ENCODE measurements at places on chromosomes 16 and 17.

DNA sequence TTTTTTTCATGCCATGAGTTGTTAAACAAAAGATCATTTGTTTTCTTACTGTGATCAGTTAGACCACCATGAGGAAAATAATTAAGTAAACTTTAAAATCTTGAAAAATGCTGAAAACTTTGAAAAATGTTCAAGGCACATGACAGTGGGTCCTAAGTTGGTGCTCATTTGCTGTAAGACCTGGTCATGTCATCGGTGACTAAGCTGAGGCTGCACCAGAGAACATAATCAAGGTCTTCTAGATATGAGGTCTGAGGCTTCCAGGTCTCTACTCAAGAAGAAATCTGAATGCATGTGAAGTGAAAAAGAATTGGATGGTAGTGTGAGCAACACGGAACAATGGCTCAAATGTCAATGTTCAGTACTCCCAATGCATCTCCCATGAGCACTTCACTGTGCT, 87.6 kb downstream of the CFDP1 start:
- DNase-seq, result no peak

- no peak for DNase-seq
Measured at GRCh38 chr16:64617836-64618476, 503.9 kb downstream of the CDH11 start.

GRCh38 chr17:58121925-58122324, 26.3 kb upstream of the OR4D1 start:
- DNase-seq, result peak; percentile 79

DNA sequence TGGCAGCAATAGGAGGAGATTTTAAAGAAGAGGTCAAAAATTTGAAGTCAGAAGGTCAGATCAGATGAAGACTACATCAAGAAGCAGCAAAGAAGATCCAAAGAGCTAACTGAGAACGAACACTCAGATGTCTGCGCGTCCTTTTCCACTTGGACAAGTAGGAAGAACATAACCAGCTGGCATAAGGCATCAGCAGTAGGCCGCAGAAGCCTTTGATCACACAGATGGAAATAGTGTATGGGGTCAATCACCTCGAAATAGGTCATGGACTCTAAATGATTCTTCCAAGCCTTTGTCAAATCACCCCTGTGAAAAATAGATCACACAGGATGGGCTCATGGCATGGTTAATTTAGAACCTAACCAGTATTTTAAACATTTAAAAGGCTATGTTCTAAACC, 56.4 kb upstream of the TOM1L1 start:
- DNase-seq, result no peak

GRCh38 chr16:78930561-78930960, 670.0 kb downstream of the MAF start:
- no peak for DNase-seq

- DNase-seq, result no peak
Measured at GRCh38 chr17:37413875-37414519, 7.3 kb downstream of the TADA2A start.

DNA sequence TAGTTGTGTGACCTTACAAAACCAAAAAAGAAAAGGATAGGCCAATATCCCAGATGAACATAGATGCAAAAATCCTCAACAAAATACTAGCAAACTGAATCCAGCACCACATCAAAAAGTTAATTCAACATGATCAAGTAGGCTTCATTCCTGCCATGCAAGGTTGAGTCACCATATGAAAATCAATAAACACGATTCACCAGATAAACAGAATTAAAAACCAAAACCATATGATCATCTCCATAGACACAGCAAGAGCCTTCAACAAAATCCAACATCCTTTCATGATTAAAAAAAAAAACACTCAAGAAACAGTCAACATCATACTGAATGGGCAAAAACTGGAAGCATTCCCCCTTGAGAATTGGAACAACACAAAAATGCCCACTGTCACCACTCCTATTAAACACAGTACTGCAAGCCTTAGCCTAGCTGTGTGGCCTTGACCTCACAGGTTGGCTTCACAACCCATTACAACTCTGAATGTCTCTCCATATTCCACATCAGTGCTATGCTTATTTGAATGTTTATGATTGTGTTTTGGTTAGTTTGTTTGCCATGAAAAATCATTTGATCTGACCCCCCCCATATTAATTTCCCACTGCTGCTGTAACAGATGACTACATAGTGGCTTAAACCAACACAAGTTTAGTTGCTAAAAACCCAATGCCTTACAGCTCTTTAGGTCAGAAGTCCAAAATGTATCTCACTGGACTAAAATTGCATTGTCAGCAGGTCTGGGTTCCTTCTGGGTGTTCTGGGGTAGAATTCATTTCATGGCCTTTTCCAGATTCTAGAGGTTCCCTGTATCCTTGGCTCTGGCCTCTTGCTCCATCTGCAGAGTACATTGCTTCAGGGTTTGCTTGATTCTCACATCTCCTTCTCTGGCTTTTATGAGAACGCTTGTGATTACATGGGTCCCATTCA, 257.1 kb upstream of the DYNLRB2 start:
- no peak for DNase-seq

DNA sequence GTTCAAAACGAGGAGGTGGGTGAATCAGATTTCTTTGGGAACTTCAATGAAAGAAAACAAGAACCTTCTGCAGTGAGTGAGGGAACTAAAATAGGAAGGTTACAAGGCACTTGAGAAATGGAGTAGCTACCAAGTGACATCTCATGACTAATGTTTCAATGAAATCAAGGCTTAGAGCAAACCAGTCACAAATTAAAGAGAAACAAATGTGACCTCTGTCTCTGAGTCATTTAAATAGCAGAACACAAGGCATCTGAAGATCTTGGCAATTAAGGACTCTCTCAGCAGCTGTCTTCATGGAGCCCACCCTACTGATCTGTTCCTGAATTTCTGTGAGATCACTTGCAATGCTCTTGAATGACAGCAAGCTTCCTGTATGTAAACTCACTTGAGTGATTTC, 109.5 kb downstream of the CDH11 start:
- no peak for DNase-seq

- DNase-seq, result peak; percentile 98
Measured at GRCh38 chr17:7833795-7834541, at the start of gene KDM6B. Gene KDM6B (plus strand): TSS chr17:7834217. CDS start chr17:7845555, 11,338 bp downstream.

- DNase-seq, result no peak
Measured at GRCh38 chr16:75379911-75380847, 53.1 kb downstream of the CFDP1 start.

GRCh38 chr16:19696328-19696727, 21.7 kb downstream of the KNOP1 start:
- no peak for DNase-seq

DNA sequence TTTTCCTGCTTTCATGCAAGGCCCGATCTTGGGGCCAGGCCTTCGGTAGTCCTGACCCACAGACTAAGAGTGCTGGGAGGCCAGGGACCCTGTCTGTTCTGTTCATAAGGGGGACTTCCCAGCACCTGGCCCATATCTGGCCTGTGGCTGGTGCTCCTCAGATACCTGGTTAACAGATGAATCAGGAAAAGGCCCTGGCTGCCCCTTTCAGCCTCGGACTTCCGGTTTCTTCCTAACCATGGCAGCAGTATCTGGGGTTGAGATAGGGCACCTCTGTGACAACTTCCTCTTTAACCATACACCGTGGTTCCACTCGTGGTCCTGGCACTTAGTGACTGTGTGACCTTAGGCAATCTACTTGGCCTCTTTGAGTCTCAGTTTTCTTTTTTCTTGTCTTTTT, 18.4 kb downstream of the PLCG2 start:
- no peak for DNase-seq

- DNase-seq, result peak; percentile 96
Measured at GRCh38 chr17:16407911-16408588, 7.3 kb upstream of the TRPV2 start.

GRCh38 chr17:52156576-52157570, 1.6 kb downstream of the CA10 start:
- no peak for DNase-seq

GRCh38 chr17:2958706-2959222, 104.6 kb downstream of the OR1D5 start:
- DNase-seq, result peak; percentile 30

- peak; percentile 34 for DNase-seq
Measured at GRCh38 chr16:6125483-6126259, 1028.1 kb upstream of the EEF2KMT start.

DNA sequence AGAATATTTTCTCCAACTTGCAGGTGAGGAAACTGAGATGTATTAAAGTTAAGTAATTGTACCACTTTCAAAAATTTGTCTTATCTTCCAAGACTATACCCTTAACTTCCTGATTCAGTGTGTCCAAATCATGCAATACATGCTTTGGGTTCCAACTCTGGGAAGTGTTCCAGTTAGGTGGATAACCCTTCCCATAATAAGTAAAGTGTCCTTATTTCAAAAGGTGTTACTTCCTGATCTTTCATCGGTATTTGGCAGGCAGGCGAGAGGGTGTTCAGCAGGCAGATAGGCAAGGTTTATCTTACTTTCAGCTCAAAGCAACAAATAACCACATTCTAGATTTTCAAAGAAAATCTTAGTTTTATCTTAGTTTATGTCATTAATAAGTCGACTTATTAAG, 46.3 kb upstream of the ARHGAP44 start:
- DNase-seq, result no peak

GRCh38 chr16:9384141-9384540, 292.7 kb downstream of the HAPSTR1 start:
- DNase-seq, result no peak

- DNase-seq, result peak; percentile 24
Measured at GRCh38 chr17:50919321-50920040, 53.3 kb upstream of the TOB1 start.

- no peak for DNase-seq
Measured at GRCh38 chr17:15392326-15392741, 50.9 kb upstream of the TEKT3 start.

GRCh38 chr16:63195336-63195735, 1159.1 kb upstream of the CDH8 start:
- DNase-seq, result no peak

DNA sequence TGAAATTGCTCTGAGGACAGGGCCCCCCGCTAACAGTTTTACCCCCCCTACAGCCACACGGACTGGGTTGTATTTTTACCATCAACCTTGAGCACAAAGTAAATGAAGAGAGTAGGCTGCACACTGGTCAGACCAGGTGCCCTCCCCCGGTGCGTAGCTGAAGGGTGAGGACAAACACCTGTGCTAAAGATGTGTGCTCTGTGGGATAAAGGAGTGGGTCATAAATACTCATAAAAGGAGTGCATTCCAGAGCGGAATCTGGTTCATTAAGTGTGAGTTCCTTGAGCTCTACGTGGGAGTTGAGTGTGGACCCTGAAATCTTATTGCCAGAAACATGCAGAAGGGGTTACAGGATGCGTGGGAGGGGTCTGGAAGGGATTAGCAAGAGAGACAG, 217.0 kb downstream of the CCDC182 start:
- DNase-seq, result peak; percentile 85

DNA sequence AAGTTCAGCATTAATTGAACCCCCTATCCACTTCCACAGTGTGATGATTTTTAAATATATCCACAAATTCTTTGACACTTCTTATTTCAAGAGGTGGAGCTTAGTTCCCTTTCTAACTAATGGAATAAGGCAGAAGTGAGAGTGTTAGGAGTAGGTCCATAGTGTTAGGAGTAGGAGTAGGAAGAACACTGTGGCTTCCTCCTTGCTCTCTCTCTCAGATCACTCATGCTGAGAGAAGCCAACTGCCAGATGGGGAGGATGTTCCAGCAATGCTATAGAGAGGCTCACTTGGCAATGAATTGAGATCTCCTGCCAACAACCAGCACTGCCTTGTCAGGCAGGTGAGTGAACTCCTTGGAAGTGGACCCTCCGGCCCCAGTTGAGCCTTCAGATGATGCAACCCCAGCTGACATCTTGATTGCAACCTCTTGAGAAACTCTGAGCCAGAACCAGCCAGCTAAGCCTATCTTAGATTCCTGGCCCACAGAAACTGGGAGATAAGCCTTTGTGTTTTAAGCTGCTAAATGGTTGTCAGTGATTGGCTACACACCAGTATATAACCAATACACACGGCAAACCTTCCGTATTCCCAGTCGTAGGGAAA, 44.3 kb downstream of the SPECC1 start:
- DNase-seq, result no peak

GRCh38 chr17:31838636-31839225, 20.3 kb downstream of the COPRS start:
- peak; percentile 79 for DNase-seq

GRCh38 chr17:35743626-35744328, 9.3 kb downstream of the GAS2L2 start:
- DNase-seq, result no peak

- DNase-seq, result no peak
Measured at GRCh38 chr17:74390680-74391653, 23.7 kb downstream of the GPR142 start.

DNA sequence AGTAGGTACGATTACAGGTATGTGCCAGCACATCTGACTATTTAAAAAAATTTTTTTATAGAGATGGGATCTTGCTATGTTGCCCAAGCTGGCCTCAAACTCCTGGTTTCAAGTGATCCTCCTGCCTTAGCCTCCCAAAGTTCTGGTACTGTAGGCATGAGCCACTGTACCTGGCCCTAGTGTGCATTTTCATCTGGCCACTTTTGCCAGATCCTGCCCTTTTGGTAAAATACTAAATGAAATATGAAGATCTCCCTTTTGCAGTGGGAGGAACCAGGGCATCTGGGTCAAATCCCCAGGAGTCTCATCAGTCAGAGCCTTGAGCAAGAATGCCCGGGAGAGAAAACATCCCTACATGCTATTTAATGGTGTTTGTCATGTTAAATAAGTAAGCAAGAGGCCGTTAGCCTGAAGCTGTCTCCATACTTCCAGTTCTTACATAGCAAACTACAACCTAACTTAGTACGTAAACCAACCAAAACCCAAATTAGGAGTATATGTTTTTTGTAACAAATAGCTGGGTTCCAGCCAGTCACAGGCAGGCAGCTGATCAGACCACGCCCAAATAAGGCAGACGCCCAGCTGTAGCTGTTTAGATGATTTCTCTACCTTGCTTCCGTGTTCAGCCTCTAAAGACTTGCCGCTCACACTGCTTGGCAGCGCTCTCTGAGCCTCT, 46.5 kb upstream of the CLEC18A start:
- no peak for DNase-seq

DNA sequence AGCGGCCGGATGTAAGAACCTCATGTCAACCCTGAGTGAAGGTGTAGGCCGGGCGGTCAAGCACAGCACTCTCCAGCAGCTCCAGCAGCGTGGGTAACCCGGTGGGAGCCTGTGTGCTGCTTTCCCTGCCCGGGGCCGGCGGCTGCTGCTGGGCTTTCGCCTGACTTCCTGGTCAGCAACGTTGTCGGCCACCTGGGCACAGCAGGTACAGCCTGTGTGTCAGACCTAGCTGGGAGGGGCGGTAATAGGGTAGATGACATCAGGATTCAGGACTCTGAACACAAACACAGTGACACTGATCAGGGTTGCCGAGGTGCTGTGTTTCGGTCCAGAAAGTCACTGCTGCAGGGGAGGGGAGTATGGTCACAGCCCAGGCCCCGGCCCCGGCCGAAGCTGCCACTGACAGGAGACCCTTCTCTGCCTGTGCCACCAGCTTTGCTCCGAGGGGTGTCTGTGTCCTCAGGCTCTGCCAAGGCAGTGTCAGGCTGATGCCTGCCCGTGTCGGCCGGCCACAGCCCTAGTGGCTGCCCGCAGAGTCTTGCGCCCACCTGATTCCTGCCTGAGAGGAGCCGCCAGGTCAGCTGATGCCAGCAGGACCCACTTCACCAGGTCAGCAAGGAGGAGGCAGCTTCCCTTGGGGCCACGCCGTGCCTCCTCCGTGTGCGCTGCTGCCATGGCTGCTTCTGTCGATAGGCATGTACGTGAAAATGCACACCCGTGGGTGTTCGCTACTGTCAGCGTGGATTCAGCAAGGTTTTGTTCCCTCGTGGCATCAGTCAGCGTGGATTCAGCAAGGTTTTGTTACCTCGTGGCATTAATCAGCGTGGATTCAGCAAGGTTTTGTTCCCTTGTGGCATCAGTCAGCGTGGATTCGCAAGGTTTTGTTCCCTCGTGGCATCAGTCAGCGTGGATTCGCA, 9.2 kb downstream of the RAB40C start:
- no peak for DNase-seq

GRCh38 chr16:84396537-84397008, 28.2 kb downstream of the ATP2C2 start:
- no peak for DNase-seq

Measured in NCI-H82 (cell line).